ENCODE measurements at places on chromosomes 5 and 9. TPM values are rescaled to one million over a fixed set of nuclear protein-coding genes. Genes with fewer than 3 reads are reported as not detected.

NEURL1B gene
- 6.8 TPM for total RNA-seq

CNTLN gene
- 0.53 TPM for total RNA-seq

RMI1 gene
- total RNA-seq, result 19.5 TPM

SPINK13 gene
- total RNA-seq, result not detected

SLC25A46 gene
- 41.6 TPM for total RNA-seq

GTF3C4 gene
- total RNA-seq, result 12.1 TPM

PHF24 gene
- total RNA-seq, result not detected

PCDHA12 gene
- total RNA-seq, result not detected

PCDHB13 gene
- not detected for total RNA-seq

SPAAR gene
- total RNA-seq, result not detected

SERF1A gene
- 7.5 TPM for total RNA-seq

CD180 gene
- 0.65 TPM for total RNA-seq

CYLC2 gene
- not detected for total RNA-seq
